ENCODE measurements at places on chromosomes 2 and 18.

DNA sequence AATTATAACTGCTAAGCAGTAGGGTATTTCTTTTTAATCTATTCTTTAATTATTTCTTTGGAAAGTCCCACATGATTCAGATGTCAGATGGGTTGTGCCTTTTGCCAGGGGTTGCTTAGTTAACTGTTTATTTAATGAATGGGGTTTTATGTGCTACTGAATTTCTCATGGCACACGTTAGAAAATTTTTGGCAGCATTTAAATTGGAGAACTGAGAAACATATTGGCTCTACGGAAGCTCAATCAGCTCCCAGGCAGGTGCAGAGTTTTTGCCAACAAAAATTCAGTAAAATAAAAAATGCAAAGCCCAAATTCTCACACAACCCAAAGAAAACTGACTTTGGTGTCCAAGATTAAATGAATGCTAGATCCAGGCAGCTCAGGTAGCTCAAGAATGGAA lies 467.2 kb downstream of the NRXN1 start:
- DNase-seq = no peak

- DNase-seq = no peak
These were observed 14.4 kb downstream of the FMNL2 start for GRCh38 chr2:152349416-152349815.

- DNase-seq = no peak
These were observed 91.9 kb upstream of the LRP1B start for GRCh38 chr2:142222715-142223114.

- no peak for DNase-seq
These were observed 31.7 kb upstream of the EIF2AK3 start for GRCh38 chr2:88658881-88659537.

DNA sequence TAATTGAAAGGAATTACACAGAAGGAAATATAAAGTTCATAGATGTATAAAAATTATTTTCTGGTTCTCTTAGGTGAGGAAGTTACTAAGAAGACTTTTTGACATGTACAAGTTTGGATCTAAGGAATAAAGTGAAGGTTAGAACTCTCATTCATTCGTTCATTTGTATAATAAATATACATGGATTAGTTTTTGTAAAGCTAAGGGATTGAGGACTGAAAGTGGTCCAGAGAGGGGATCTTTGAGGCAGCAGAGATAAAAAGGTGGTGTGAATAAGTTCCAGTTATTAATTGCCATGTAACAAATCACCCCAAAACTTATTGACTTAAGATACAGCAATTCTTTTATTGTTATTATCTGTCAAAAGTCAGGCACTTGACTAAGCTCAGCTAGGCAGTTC lies 110.1 kb upstream of the CELF4 start:
- DNase-seq = no peak

GRCh38 chr2:129396980-129397599 lies 582.4 kb upstream of the RAB6C start:
- DNase-seq = no peak

- no peak for DNase-seq
These were observed 1387.9 kb downstream of the RPIA start for GRCh38 chr2:90079374-90079773.

DNA sequence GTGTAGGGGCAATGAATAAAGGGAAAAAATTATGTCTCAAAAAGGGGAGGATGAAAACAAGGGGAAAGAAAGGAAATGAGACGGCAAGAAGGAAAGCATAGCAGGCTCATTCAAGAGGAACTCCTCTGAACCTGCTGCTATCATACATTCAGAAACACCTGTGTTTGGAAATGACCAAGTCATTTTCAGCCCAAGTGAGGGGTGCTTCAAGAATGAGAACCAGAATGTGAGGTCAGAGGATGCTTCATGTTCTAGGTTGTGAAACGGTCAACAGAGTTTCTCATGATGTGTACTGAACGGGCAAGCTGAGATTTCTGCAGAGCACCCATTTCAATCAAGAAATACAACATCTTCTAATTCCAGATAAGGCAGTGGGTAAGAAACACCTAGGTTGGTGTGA lies 1367.2 kb upstream of the CELF4 start:
- no peak for DNase-seq

- no peak for DNase-seq
These were observed 1.0 kb upstream of the CUL3 start for GRCh38 chr2:224586127-224586695.

GRCh38 chr2:230830428-230830827 lies 34.3 kb upstream of the ITM2C start:
- DNase-seq = no peak

- no peak for DNase-seq
These were observed 94.9 kb downstream of the FHOD3 start for GRCh38 chr18:36392164-36392978.

DNA sequence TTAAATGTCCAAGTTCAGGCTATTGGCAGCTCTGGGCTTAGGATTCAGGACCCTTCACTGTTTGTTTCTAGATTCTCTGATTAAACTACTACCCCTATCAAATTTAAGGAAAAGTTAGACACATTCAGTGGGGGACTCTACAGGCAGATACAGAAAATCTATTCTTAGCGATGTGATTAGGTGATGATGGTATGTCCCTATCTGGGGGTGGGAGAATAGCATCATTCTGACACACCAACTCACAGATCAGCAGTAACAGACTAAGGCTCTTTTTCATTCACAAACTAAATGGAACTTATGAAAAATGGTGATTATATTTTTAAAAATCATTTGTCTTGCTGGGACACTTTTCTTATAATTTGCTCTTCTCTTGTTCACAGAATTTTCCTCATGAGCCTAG lies 232.9 kb upstream of the CDH2 start:
- no peak for DNase-seq

DNA sequence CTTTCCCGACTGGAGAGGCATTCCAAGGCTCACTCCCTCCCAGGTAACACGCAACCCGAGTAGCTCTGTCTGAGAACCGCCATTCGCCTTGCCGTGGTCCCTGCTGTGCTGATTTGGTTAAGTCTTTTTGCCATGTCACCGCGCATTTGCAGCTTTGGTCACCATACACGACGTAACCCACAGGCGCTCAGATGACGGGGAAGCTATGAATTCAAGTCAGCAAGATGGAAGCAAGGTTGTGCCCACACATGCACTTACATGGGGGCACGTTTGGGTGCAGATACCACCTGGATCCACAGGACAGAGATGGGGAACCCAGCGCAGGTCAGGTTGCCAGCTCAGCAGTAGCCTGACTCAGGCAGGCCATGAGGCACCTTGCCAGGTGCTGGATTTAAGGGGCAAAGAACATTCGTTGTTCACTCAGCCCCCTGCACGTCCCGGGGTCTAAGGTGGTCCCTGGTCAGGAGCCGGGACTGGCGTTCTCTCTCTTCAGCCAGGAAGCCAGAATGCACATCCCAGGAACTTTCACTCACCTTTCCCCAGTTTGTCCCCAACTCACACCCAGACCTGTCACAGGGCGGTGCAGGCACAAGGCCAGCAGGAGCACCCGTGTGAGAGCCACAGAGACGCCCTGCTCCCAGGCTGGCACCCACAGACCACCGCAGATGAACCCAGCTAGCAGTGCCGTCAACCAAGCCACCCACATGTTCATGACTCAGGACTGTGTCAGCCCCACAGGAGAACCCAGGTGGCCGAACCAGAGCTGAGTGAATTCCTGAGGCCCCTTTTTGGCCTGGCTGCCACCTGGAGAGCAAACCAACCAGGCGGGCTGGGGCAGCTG lies 19.9 kb downstream of the SNED1 start:
- no peak for DNase-seq

DNA sequence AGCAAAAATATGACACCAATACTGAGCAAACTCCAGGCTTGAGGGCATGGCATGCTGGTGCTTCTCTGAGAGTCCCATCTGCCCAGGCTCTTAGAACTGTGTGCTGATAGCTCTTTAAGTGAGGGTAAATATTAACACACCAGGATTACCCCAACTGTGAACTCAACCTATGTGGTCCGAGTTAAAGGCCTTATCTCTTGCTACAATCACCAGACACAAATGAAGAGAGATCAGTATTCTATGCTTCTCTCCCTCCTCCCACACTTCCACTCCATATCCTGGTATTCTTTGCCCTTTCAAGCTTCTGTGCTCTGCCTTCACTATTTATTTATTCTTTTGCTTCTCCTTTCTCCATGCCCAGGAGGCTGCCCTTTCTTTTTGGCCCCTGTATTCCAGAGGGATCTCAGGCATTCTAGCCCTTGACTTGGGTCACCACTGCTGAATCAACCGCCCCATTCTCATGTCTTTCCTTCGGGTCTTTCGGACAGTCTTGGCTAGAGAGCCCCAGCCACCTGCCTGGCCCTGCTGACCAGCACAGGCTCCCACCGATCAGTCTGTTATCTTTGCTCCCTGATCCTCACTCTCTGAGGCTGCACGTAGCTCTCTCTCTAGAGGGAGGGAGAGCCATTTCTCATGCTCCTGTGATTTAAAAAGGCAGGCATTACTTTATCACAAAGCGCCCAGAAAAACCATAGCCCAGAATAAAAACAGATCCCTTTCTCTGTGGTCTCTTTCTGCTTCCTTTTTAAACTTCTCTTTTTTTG lies 17.2 kb upstream of the HK2 start:
- no peak for DNase-seq

DNA sequence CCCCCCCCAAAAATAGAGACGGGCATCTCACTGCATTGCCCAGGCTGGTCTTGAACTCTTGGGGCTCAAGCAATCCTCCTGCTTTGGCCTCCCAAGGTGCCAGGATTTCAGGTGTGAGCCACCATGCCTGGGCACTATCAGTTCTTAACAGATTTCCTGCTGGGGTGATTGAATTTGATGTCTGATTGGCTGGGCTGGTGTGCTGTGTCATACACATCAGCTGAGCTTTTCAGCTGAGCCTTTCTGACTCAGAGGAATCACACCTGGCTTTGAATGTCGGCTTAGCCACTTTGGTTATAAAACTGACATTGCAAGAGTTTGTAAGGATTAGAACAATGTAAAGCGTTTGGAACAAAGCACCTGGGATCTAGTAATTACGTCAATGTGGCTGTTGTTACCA lies 18.9 kb downstream of the NCAPH start:
- DNase-seq = no peak

DNA sequence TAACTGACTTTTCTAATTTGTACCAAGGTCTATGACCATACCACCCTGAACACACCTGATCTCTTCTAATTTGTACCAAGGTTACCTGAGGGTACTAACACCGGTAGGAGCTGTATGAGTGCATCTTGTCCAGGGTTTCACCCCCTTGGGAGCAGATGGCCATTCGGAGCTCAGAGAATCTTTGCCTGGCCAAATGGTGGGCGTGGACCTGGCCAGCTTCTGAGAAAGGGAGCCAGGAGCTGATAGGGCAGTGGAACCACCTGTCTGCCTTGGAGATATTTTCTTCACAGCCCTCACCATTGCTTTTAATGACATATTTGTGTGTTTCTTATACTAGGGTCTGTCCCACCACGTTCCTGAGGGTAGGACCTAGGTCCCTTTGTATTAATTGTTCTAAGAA lies 188.9 kb downstream of the LDLRAD4 start:
- no peak for DNase-seq

DNA sequence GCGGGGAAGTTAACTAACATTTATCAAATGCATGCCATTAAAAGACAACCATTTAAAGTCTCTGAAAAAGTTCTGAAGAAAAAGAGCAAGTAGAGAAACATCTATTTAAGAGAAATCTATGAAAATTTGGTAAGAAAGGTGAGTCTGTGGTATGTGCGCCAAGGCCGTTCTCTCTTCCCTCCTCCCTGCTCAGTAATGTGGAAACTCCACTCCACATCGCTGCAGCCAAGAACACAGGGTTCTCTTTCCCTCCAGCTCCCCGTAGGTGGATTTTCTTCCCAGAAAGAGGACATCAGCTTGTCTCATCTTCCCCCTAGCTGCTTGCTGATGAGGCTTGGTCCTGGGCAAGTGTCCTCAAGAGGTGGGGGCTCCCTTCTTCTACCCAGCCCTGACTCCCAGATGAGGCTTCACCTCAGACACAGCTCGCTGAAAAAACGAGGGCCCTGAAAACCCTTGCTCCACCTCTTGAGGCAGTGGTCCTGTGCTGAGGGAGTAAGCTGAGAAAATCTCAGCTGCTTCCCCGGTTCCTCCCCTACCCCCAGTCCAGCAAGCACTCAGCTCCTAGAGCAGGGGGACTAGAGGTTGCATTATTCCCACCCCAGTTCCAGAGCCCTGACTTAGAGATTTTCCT lies 45.8 kb upstream of the PTPRM start:
- DNase-seq = no peak

- no peak for DNase-seq
These were observed 540.7 kb upstream of the NETO1 start for GRCh38 chr18:73408469-73408868.

- no peak for DNase-seq
These were observed 649.8 kb upstream of the FSHR start for GRCh38 chr2:49804111-49804510.

DNA sequence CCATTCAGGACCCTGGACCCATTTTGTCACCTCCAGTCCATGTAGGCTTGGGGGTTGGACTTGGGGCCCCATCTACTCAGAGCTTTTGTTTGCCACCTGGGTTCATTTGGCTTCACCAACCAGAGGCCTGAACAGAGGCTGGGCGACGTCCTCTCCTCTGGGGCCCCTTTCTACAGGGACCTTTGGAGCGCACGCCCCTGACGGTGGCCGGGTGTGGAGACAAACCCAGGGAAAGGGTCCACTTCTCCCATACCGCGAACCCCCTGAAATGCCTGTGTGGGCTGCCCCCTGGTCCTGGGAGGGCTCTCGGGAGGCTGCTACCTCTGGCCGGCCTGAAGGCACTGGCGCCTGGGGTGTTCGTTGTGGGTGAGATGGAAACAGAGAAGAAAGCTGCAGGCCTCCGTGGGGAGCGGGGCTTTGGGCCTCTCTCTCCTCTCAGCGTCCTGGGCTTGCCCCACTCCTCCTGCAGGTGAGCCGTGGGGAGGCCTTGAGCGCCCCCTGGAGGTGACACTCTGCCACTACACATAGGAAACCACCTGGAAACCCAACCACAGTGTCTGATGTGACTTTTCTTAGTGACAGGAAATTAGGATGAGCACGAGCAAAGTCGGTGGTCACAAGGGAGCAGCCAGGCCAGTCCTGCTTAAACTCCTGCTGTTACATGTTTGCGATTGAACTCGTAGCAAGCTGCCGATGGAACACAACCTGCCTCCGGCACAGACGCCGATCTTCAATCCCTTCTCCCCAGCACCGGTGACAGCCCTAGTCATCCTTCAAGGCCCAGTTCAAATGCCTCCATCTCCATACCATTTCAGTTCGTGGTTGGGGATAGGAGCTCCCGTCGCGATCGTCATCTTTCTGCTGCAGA lies 12.0 kb upstream of the NTSR2 start:
- peak; percentile 28 for DNase-seq

GRCh38 chr2:143779021-143779420 lies 649.8 kb downstream of the ARHGAP15 start:
- no peak for DNase-seq

- no peak for DNase-seq
These were observed 61.2 kb downstream of the FARSB start for GRCh38 chr2:222594679-222595078.

GRCh38 chr2:85953476-85953875 lies 64.7 kb upstream of the ST3GAL5 start:
- DNase-seq = no peak

GRCh38 chr2:20415511-20415918 lies 31.4 kb upstream of the RHOB start:
- DNase-seq = no peak

GRCh38 chr2:241555711-241556110 lies 2.8 kb upstream of the BOK start:
- no peak for DNase-seq

GRCh38 chr18:55088000-55088401 lies 128.7 kb upstream of the CCDC68 start:
- no peak for DNase-seq

- DNase-seq = no peak
These were observed 603.7 kb upstream of the GCFC2 start for GRCh38 chr2:76314271-76315020.
